CD4-positive, alpha-beta T cell (primary cell): ENCODE measurements at places on chromosomes 13 and 19.

- H3K4me3 ChIP-seq: no peak overlapping the region
- no peaks in the 10 kb centered on the region for H3K27me3 ChIP-seq
- H3K4me1 ChIP-seq: no peaks in the 10 kb centered on the region
Observed at GRCh38 chr19:12647490-12648071, 19.0 kb downstream of the MAN2B1 start.

- H3K36me3 ChIP-seq: no peaks in the 10 kb centered on the region
- no peak overlapping the region for H3K27ac ChIP-seq
- H3K4me1 ChIP-seq: peaks cover 8% of the 10 kb centered on the region
Observed at GRCh38 chr19:38792250-38793111, 3.5 kb downstream of the LGALS7B start.

DNA sequence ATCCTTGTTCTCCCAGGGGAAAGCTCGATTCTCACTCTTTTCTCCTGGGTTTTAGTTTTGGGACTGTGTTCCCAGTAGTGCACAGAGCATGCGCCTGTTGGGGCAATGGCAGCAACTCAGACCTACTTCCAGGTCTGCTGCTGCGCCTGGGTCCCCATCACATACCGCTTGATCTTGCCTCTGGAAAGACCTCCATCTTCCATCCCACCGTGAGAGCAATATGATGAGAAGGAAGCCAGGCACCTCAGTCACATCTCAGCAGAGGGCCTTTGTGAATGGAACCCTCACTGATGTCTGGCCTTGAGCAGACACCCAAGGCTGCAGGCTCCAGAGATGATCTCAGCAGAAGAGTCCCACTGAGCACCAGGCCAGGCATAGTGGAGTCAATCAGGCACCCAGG is 176.8 kb upstream of the ZNF507 start:
- no peak overlapping the region for H3K27ac ChIP-seq
- no peaks in the 10 kb centered on the region for H3K36me3 ChIP-seq
- no peaks in the 10 kb centered on the region for H3K27me3 ChIP-seq
- DNase-seq: no peak

GRCh38 chr13:29937841-29938240 is 87.4 kb upstream of the UBL3 start:
- peaks cover 2% of the 10 kb centered on the region for H3K36me3 ChIP-seq
- H3K27me3 ChIP-seq: no peaks in the 10 kb centered on the region
- H3K4me1 ChIP-seq: peaks cover 65% of the 10 kb centered on the region
- peak; percentile 64 for DNase-seq
- peak overlapping the region; percentile 64 for H3K4me3 ChIP-seq

DNA sequence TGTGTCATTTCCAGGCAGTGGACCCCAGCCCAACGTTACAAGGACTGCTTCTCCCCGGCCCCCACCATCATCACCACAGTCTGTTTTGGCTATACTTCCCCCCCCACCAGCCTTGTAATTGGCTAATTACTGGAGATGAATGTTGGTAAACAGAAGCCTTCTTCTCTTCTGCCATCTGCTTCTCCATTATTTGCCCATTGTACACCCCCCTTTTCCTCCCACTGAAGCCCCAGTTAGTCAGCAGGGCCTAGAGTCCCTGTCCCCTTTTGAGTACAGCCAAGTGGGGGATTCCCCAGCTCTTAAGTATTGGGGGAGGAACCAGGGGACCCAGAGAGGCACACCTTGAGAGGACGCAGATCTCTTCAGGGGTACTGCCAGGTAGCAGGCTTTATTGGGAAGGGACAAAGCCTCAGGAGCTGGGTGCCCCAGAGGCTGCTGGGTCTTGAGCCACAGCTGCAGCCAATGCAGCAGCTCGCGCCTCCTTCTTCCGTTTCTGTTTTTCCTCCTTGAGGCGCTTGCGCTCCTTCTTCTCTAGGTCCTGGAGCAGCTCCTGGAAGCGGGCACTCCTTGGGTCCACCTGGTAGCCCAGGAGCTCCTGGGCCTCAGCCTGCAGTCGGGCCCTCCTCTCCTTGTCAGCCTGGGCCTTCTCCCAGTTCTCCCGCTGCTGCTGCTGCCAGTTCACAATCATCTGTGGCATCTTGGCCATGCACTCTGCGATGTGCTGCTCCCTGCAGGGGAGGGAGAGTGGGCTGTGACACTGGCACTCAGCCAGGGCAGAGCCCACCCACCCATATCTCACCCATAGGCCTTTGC is 3.0 kb downstream of the GADD45GIP1 start:
- H3K27ac ChIP-seq: no peak overlapping the region
- peaks cover 38% of the 10 kb centered on the region for H3K4me1 ChIP-seq
- peaks cover 50% of the 10 kb centered on the region for H3K36me3 ChIP-seq
- no peaks in the 10 kb centered on the region for H3K27me3 ChIP-seq
- no peak overlapping the region for H3K4me3 ChIP-seq
- DNase-seq: no peak

- H3K36me3 ChIP-seq: no peaks in the 10 kb centered on the region
- DNase-seq: no peak
- H3K4me3 ChIP-seq: peak within 1 kb of the TSS; percentile 45
- no peak within 1 kb of the TSS for H3K27ac ChIP-seq
Observed at GRCh38 chr13:112067116-112067741, at the start of gene SOX1. SOX1 (plus strand) TSS chr13:112067149; CDS start chr13:112067659, 510 bp downstream.

DNA sequence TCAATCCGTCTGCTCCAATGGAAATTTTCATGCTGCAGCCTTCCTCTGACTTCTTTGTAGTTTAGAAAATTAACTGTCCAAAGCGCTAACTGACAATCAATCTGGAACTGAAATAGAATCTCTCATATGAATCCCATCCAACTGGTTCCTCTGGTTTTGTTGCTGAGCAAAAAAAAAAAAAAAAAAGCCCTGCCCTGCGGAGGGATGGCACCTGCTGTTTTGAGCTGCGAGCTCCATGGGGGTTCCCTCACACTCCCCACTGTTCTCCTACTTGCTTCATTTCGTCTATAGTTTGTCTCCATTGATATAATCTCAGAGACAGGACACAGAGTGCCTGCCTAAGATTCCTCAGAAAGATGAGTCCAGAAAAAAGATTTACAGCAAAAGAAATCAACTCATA is 33.4 kb downstream of the FAAP24 start:
- H3K4me1 ChIP-seq: peaks cover 9% of the 10 kb centered on the region
- H3K27me3 ChIP-seq: no peaks in the 10 kb centered on the region
- no peak overlapping the region for H3K27ac ChIP-seq
- no peaks in the 10 kb centered on the region for H3K36me3 ChIP-seq
- H3K4me3 ChIP-seq: no peak overlapping the region
- DNase-seq: no peak

GRCh38 chr13:45897562-45897961 is 46.0 kb upstream of the SIAH3 start:
- no peak overlapping the region for H3K27ac ChIP-seq
- no peak for DNase-seq
- H3K27me3 ChIP-seq: no peaks in the 10 kb centered on the region
- H3K36me3 ChIP-seq: no peaks in the 10 kb centered on the region
- H3K4me1 ChIP-seq: no peaks in the 10 kb centered on the region
- H3K4me3 ChIP-seq: no peak overlapping the region

DNA sequence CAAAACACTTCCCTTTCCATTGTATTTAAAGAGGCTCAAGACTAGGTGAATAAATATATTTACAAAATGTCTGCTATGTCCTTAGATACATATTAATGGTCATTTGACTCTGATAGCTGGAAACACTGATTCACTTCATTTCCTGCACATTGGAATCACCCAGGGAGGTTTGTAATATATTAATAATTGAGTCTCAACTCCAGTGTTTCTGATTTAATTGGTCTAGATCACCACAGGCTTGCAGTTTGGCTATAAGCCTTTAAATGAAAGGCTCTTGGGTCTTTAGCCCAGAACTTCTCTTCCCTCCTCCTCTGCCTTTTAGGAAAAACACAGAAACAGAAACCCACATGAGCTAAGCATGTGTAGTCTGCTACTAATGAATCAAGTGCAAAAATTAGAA is 378.0 kb downstream of the TBC1D4 start:
- no peaks in the 10 kb centered on the region for H3K36me3 ChIP-seq
- H3K4me3 ChIP-seq: no peak overlapping the region
- H3K4me1 ChIP-seq: no peaks in the 10 kb centered on the region
- no peak for DNase-seq
